ENCODE measurements at places on chromosomes 11 and 22. TPM values are rescaled to one million over a fixed set of nuclear protein-coding genes. Genes with fewer than 3 reads are reported as not detected.

RAPSN gene
- total RNA-seq, result not detected

P2RY6 gene
- total RNA-seq, result 0.21 TPM

USP28 gene
- 20.5 TPM for total RNA-seq

APOBEC3H gene
- total RNA-seq, result 0.40 TPM

LPXN gene
- total RNA-seq, result 19.8 TPM

CD248 gene
- not detected for total RNA-seq

OR5P2 gene
- not detected for total RNA-seq

NAT10 gene
- 48.2 TPM for total RNA-seq

HEPHL1 gene
- not detected for total RNA-seq

GGT5 gene
- not detected for total RNA-seq

CARD16 gene
- 0.40 TPM for total RNA-seq

PDE3B gene
- 0.98 TPM for total RNA-seq

PCNX3 gene
- total RNA-seq, result 38.7 TPM

C22orf15 gene
- not detected for total RNA-seq

SLC17A6 gene
- not detected for total RNA-seq

DGCR6 gene
- total RNA-seq, result 0.16 TPM

MIAT gene
- total RNA-seq, result 0.30 TPM

DEUP1 gene
- total RNA-seq, result not detected

DNAL4 gene
- total RNA-seq, result 12.5 TPM

ATG13 gene
- 164 TPM for total RNA-seq

OSM gene
- total RNA-seq, result 0.13 TPM

FIBIN gene
- not detected for total RNA-seq

OR2AT4 gene
- not detected for total RNA-seq

SULT4A1 gene
- not detected for total RNA-seq

PTGDR2 gene
- total RNA-seq, result 0.32 TPM

OR5M3 gene
- total RNA-seq, result not detected

PES1 gene
- total RNA-seq, result 144 TPM
